Renal cortical epithelial cell (primary cell): ENCODE measurements at places on chromosomes 13 and 19.

DNA sequence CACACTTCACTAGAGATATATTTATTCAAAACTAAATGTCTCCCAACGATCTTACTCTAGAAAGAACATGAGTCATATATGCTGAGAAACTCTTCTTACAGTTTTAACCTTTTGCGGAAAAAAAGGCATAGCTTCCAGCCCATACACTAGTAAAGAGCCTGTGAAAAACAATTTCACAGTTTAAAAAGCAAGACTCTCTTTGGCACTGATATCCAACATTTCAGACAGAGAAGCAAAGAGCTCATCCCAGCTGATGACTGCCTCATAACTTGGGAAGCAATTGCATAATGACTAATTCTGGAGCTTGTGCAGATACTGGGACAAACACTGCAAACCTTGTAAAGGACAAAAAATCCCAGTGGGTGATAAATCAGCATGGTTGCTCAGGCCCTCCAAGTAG, 88.0 kb downstream of the ENOX1 start:
- DNase-seq, result peak; percentile 10

DNA sequence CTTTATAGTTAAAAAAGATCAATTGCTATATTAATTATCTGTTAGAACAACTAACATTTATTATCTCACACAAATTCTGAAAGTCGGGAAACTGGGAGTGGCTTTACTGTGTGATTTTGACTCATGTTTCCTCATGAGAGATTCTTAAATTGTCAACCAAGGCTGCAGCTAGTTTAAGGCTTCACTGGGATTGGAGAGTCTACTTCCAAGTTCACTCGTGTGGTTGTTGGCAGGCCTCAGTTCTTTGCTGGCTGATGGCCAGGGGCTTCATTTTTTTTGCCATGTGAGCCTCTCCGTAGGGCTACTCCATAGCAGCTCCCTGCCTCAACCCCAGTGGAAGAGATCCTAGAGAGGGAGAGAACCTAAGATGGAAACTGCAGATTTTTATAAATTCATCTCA, 24.5 kb upstream of the LPAR6 start:
- peak; percentile 85 for DNase-seq

GRCh38 chr13:34004676-34005075, 186.7 kb downstream of the RFC3 start:
- DNase-seq, result no peak

DNA sequence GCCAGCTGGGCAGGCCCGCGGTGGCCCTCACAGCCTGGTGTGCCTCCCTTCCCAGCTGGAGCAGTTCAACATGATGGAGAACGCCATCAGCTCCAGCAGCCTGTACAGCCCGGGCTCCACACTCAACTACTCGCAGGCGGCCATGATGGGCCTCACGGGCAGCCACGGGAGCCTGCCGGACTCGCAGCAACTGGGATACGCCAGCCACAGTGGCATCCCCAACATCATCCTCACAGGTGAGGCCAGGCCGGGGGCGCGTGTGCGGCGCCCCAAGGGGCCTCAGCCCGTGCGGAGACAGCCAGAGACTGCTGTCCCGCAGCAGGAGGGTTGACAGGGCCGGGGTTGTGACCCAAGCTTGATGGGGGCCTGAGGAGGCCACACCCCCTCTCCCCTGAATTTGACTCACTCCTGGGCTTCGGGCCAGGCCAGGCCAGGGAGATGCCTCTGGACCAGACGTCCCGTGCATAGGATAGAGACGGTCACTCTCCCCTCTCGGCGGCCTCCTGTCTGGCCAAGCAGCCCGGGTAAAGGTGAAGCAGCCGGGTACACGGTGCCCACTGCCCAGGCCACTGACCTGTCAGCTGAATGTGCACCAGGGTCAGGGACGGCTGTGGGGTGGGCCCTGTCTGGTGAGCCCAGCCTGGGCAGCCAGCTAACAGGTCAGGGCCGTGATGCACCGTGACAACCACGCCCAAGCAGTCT, 15.4 kb downstream of the COMP start:
- no peak for DNase-seq

DNA sequence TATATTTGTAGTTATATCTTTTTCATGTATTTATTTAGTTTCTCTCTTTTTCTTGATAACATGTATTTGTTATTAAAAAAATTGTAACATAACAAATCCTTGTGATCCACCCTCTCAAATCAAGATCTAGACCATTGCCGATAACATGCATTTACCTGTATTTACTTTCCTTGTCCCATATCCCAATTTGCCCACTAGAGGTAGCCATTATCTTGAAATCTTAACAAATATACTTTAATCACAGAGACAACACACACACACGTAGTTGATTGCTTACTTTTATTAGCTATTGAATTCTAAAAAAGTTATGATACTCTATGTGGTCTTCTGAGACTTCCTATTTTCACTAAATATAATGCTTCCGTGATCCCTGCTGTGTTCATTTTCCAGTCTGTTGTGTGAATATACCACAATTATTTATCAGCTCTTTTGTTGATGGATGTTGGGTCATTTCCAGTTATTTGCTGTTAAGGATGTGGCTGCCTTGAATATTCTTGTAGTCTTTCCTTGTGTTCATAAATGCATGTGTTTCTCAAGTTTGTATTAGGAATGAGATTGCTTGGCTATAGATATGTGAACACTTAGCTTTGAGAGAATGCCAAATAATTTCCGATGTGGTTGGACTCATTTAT, 31.3 kb upstream of the ZMYM2 start:
- peak; percentile 65 for DNase-seq

- DNase-seq, result no peak
These were observed 4.2 kb downstream of the LIPE start for GRCh38 chr19:42422901-42423461.

GRCh38 chr13:110161112-110161882, 145.7 kb downstream of the COL4A1 start:
- DNase-seq, result no peak

- no peak for DNase-seq
These were observed 4.3 kb downstream of the KLF2 start for GRCh38 chr19:16328824-16329482.

DNA sequence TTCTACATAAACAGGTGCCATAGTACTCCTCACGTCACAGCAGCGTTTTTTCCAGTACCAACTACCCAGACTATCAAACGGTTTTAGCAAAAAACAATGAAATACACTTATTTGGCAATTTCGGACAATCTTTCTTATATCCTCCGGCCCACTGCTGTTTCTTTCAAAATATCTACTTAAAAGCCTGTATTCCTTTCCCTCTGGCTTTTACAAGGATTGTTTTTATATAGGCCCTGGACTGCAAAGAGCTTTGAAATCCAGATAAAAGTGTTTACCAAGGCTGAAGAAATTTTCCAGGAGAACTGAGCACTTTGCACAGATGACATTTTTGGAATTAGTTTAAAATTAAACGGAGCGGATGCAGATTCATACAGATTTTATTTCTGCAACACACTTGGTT, 255.9 kb upstream of the STARD13 start:
- no peak for DNase-seq

GRCh38 chr19:10018786-10019185, 5.5 kb downstream of the RDH8 start:
- DNase-seq, result no peak
